ENCODE measurements at places on chromosomes 13 and 19.

- DNase-seq = no peak
These were observed 4.1 kb upstream of the CIRBP start for GRCh38 chr19:1264801-1265614.

DNA sequence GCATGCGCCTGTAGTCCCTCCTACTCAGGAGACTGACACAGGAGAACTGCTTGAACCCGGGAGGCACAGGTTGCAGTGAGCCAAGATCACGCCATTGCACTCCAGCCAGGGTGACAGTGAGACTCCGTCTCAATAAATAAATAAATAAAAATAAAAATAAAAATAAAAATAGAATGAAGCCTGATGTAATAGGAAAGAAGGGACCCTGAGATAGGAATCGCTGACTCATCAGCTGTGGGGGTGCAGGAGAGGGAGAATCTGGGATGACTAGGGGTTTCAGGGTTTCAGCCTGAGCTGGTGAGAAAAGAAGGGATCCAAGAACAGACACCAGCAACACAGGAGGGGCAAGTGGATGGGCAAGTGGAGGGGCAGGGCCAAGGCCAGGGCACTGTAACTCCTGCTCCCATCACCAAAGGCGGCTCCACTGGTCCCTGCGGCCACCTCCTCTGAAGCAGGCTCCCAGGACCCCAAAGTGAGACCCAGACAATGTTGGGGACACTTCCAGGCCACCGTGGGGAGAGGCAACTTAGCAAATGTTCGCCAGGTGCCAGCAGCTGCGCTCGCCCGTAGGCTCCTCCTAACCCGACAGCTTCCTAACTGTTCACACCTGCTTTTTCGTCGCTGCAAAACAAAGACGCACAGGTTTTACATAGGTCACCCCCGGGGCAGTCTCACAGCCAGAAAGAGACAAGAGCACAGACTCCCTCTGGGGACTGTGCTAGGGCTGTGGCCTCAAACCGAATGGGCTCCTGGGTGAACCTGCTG lies 1.2 kb downstream of the HAUS8 start:
- no peak for DNase-seq

- peak; percentile 6 for DNase-seq
These were observed 45.8 kb downstream of the MLLT1 start for GRCh38 chr19:6233827-6234511.

GRCh38 chr19:57813919-57814504 lies 701 bp downstream of the ZNF552 start:
- DNase-seq = no peak

DNA sequence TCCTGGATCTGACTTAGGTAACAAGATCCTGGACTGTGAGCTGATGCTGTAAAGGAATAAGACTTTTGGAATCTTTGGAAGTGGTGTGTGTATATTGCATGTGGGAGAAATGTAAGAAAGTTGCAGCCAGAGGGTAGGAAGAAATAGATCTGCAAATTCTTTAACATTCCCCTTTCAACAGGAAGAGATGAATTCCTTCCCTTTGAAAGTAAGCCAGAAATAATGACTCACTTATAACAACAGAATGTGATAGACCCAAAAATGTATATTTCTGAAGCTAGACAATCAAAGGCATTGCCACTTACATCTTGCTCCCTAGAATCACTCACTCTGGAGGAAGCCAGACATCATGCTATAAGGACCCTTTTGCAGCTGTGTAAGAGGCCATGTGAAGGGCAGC lies 9.8 kb upstream of the SIAH3 start:
- DNase-seq = no peak

GRCh38 chr19:49952906-49953305 lies 8.1 kb downstream of the SIGLEC11 start:
- no peak for DNase-seq

GRCh38 chr13:71358218-71358617 lies 508.8 kb downstream of the DACH1 start:
- DNase-seq = no peak

DNA sequence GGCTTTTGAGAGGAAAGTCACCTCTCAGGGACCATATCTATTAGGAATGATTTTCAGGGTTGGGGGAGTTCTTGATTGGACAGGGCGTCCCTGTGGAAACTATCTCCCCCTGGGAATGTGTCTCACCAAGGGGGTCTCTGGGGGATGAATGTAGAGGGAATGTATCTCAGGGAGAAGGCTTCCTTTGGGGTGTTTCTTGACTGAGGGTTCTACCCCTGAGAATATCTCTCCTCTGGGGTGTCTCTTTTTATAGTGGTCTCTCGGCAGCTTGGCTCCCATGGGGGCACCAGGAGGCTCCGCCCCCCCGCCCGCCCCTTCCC lies 1.0 kb downstream of the RTBDN start:
- DNase-seq = no peak

DNA sequence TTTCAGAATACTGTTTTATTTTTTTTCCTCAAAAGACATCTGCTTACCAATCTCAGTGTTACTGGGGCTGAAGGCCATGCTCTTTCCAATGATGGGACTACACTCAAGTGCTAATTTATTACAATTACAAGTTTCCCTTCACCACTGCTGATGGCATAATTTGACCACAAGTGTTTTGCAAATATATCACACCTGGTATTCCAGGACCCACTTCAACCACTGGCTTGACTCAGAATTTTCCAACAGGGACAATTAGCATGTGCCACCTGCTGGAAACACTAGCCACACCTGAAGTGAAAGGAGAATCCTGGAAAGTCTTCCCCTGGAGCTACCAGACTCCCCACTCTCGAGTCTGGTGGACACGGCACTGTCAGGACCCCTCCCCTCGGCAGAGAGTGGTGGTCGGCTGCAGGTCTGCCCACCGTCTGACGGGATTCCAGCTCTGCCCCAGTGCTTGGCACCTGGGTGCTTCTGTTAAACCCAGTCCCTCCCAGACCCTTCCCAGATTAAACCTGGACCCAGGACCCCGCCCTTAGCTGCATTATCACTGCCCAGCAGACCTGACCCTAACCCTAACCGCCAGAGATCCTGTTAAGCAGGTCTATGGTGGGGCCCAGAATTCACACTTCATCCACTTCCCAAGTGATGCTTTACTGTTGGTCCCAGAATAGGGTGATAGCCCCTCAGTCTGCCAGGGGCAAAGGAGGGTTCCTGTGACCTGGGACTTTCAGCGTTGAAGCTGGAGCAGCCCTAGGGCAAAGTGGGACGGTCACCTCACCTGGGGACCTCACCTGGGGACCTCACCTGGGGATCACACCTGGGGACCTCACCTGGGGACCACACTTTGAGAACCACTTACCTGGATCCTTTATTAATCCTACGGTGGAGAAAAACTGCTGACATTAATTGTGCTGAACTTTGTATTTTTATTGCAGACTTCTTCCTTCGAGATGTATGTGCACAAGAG lies 17.6 kb upstream of the RASA3 start:
- DNase-seq = peak; percentile 86

- no peak for DNase-seq
These were observed 144.5 kb downstream of the KCTD15 start for GRCh38 chr19:33941133-33941532.

- DNase-seq = no peak
These were observed 893 bp upstream of the PLIN3 start for GRCh38 chr19:4868286-4868834.

DNA sequence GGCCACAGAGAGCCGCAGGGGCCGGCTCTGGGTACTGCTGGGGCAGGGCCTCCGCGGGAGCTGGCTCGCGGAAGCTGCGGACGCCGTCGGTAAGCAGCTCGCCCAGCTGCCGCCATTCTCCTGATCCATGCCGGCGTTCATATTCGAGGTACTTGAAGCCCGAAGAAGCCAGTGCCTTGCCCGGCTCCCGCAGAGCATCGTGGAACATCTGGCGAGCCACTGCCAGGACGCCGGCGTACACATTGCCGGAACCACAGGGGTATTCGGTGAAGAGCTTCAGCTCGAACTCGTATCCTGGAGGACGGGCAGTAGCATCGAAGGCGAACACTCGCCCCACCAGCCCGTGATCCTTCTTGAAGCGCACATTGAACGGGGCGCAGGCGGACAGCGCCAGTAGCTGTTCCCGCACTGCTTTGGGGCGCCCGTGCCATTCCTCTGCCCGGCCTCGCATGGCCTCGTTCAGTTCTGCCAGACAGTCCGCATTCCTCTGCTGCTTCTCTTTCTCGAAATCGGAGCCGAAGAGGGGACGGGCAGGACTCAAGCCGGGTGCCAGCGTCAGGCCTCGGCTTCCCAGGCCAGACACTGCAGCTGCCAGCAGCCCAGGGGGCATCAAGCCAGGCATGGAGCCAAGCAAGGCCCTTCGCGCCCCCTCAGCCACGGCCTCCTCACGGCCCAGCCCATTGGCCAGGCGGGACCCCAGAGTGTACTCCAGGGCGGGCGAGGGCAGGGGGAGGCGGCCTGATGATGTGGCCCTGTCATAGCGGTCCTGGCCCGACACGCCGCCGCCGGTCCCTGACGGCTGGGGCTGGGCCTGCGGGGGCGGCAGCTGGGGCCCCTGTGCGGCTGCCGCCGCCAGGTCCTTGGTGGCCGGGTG lies 1.0 kb downstream of the IRF2BP1 start:
- DNase-seq = no peak

DNA sequence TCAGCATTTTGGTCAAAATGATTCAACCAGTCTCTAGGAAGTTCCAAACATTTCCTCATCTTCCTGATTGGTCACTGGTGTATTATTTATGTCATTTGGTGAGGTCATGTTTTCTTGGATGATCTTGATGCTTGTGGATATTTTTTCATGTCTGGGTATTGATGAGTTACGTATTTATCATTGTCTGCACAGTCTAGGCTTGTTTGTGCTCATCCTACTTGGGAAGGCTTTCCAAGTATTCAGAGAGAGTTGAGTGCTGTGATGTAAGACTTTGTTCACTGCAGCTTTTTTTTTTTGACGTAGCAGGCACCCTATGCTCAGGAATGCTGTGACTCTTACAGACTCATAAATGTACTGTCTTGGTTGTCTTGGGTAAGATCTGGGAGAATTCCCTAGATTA lies 509.5 kb downstream of the SLITRK1 start:
- DNase-seq = no peak

DNA sequence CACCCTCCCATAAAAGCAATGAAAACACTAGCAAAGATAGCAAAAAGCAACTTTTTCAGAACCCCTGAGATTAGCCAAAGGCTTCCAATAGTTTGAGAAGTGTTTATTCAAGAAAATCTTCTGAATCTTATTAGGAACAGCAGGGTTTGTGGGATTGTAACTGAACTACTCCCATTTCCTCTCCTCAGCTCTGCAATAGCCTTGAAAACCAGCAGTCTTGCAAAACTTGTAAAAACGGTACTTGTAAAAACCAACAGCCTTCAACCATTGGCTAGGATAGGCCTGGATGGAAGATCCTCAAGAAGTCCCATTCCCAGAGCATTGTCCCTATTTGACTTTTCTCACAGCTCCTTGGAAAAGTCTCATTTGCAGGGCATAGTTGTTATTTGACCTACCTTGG lies 12.1 kb downstream of the RNASEH2B start:
- DNase-seq = no peak

DNA sequence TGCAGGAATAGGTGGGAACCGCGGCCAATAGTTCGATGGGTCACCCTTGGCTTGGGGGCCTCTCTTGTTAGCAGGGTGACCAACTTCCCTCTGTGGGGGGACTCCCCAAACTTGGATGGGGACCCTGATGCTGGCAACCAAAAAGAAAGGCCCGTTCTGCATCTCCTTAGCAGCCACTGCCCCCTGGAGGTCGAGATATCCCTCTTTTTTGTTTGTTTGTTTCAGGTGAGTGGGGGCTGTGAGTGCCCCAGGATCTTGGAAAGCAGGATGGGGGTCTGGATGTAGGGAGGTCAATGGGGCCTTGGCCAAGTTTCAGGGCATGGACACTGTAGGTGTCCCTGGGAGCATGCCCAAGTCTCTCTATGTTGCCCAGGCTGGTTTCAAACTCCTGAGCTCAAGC lies 7.7 kb upstream of the CRTC1 start:
- DNase-seq = no peak

DNA sequence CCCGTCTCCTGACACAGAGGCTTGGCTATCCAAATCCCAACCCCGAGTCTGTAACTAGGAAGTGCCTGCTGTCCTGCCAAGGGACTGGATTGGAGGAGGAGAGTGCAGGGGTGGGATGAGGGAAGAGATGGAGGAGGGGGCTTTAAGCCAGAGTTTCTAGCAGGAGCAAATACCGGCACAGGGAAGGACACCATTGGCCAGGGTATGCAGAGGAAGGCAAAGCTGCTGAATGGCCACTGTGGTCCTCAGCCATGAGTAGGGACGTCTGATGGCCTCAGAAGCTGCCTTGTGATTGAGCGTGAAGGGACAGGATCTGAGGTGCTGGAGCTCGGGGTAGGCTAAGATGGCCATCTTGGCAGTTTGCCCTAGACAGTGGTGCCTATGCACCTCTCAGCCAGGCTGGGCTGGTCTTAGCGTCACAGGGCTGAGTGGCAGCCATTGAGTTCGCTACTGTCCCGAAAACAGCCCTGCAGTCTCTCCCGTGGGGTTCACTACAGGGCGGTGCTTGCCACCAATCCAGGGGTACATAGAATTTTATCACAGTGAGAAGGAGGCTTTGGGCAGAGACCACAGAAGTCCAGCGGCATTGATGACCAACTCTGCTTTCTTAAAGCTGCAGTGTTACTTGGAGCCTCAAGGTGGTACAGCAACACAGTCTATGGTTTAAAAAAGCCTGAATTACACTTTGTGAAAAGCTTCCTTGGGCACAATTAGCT lies 61.8 kb downstream of the AKAP11 start:
- DNase-seq = no peak

DNA sequence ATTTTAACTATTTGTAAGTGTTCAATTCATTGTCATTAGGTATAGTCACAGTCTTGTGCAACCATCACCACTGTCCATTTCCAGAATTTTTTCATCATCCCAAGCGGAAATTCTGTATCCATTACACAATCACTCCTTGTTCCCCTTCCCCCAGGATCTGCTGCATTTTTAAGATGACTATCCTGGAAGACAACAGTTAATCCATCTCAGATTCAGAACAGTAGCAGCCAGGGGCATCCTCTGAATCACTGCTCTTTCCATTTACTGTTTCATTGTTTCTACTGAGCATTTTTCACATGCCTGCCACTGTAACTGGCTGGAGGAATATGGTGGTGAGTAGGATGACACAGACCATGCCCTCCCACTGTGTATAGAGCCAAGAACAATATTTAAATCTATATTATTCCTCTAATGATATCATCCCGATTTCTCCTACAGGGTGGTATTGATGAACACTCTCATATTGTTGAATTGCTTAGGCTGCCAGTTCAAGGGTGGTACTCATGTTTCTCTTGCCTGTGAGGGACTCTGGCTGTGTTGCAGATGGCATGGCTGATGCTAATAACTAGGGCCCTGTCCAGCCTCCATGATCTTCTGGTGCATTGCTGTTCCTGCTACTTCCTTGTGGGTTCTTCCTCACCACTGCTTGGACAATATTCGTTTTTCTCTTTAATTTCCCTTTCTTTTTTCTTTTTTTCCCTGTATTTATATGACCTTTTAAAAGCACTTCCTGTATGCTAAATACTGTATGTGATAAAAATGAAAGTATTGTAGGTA lies 59.0 kb downstream of the WDFY2 start:
- no peak for DNase-seq

DNA sequence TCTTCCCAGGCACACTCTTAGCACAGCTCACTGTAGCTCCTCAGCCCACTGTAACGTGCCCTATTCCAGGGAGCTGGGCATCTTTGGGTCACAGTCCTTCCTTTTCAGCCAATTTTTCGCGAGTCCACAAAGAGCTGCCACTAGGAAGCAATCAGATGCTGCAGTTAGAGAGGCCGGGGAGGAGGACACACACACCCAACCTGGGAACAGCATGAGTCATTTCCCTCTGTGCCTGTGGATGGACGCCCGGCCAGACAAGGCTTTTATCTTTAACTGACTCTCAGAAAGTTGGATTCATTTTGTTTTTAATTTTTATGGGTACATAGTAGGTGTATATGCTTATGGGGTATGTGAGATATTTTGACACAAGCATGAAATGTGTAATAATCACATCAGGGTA lies 918.6 kb downstream of the UQCRFS1 start:
- DNase-seq = no peak

- DNase-seq = no peak
These were observed 3.2 kb downstream of the LCP1 start for GRCh38 chr13:46178821-46179220.

Measured in DMS153 (cell line).